Activated naive CD8-positive, alpha-beta T cell treated with anti-CD3 and anti-CD28 coated beads, Interleukin-2, amount 50 U/mL, for 16 hours (primary cell): ENCODE measurements at places on chromosomes 1 and 21.

DNA sequence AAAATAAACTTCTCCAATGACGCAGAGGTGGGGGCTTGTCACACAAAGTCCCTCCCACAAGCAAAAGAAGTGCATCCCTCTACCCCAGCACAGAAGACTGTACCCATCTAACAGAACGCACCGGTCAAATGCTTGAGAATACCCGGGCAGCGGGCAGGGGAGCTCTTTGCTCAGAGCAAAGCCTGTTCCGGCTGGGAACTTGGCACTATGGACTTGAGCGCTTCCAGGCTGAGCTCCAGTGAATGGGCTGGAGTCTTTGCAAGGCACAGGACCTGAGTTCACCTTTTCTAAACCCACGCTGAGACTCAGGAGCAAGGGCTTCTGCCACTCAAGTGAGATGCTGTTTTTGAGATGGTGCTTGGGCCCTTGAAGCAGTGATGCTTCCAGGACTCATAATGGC lies 20.3 kb downstream of the RHBG start:
- DNase-seq: no peak

GRCh38 chr1:227794817-227795192 lies 20.7 kb upstream of the PRSS38 start:
- no peak for DNase-seq

GRCh38 chr1:22868331-22868730 lies 104.3 kb downstream of the LACTBL1 start:
- DNase-seq: no peak

- DNase-seq: no peak
Observed at GRCh38 chr1:116571215-116571919, 541 bp upstream of the CD58 start.

DNA sequence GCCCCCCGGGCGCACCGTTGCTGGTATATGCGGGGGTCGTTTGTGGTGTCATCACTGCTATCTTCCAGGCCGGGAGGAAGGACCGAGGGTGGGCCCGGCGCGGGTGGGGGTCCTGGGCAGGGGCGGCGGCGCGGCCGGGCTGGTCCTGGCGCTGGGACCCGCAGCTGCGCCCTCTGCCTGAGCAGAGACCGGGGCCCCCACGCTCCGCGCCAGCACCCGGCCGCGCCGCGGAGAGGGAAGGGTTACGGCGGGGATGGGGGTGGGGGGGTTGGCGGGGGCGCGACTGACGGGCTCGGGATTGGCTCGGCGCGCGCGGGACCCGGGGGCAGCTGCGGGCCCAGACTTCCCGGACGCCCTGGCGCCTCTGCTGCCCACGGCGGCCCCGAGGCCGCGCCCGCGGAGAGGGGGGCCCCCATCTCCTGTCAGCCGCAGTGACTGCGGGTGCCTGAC lies 13.8 kb upstream of the SAMD11 start:
- DNase-seq: no peak
